Cerebellum (tissue), 4 donors: ENCODE measurements at places on chromosomes 12 and 14. TPM values are rescaled to one million over a fixed set of nuclear protein-coding genes. Genes with fewer than 3 reads are reported as not detected.

- DNase-seq: no peak
These were observed 124.5 kb upstream of the USP15 start for GRCh38 chr12:62135553-62136200.

Gene KCNC2
- 20.2 TPM for total RNA-seq

DNA sequence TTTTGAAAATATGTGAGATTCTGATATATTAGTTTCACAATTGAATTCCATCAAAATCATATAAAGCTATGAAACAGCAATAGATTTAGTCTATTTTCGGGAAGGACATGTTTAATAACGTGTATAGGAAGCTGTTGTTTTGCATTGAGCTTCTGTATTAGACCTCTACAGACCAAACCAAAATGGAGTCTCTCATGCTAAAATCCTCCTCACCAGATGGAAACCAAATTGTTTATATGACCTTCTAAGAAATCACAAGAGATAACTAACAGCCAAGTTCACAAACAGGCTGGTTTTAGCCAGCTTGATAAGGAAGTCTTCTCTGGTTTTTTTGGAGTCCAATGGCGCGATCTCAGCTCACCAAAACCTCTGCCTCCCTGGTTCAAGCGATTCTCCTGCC lies 23.9 kb downstream of the L2HGDH start:
- no peak for DNase-seq

Gene ADSS1
- 1.9 TPM for total RNA-seq

- no peak for DNase-seq
These were observed 173.9 kb upstream of the PLEKHA5 start for GRCh38 chr12:18955594-18955993.
